T-helper 2 cell (primary cell): ENCODE measurements at places on chromosomes 16 and 17.

DNA sequence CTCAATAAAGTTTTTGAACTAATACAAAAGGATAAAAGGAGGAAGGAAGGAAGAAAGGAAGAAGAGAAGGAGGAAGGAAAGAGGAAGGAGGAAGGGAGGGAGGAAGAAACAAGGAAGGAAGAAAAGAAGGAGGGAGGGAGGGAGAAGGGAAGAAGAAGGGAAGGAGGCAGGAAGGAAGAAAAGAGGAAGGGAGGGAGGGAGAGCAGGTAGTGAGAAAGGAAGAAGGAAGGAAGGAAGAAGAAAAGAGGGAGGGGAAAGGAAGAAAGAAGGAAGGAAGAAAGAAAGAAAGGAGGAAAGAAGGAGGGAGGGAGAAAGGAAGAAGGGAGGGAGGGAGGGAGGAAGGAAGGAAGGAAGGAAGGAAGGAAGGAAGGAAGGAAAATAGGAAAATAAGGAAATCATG is 263.8 kb upstream of the C16orf82 start:
- DNase-seq, result no peak

- DNase-seq, result no peak
These were observed 30.6 kb downstream of the MRPS23 start for GRCh38 chr17:57819285-57819684.

DNA sequence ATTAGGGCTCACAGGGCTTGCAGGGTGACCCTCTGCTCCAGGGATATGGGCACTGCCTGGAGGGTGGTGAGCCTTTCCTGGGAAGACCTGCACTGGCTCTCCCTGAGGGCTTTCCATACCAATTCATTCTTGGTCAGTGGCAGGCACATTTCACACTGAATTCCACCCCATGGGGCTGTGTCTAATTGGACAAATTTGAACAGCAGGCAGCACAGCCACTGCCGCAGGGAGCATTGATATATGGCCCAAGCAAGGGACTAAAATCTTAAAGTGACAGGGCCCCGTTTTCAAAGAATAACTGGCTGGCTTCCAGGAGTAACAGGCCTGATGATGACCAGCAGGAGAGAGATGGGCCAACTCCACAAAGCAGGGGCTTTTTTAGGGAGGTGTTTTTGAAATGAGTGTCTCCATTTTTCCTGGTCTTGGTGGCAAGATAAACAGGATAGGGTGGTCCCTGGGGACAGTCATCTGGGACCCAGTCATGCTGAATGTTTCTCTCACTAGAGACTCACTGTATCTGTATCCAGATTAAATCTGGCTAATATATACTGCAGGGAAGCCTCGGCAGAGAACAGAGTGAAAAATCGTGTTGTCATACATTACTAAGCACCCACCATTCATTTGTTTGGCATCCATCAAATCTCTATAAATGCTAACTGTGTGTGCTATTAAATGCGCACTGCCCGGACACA is 74.1 kb upstream of the TBX2 start:
- DNase-seq, result no peak

DNA sequence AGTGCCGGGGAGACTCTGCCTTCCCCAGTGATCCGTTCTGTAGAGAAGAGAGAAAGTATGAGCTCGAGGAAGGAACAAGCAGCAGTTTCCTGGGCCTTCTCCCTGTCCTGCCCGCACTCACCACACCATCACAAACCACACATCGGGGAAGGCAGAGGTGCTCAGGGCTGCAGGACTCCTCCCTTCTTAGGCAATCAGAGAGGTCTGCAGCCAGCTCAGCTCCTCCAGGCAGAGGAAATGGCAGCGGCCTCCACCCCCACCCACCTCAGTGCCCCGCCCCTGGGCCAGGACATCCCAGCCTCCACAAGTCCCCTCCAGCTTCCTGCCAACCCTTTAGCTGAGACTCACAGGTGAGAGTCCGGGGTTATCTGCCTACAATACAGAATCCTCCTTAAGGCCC is 2.0 kb downstream of the ZNF319 start:
- DNase-seq, result no peak

GRCh38 chr16:8958344-8959167 is 5.2 kb downstream of the USP7 start:
- DNase-seq, result no peak

- DNase-seq, result no peak
These were observed 12.4 kb downstream of the MRPL58 start for GRCh38 chr17:75024686-75025397.
